ENCODE measurements at places on chromosomes 4 and X.

DNA sequence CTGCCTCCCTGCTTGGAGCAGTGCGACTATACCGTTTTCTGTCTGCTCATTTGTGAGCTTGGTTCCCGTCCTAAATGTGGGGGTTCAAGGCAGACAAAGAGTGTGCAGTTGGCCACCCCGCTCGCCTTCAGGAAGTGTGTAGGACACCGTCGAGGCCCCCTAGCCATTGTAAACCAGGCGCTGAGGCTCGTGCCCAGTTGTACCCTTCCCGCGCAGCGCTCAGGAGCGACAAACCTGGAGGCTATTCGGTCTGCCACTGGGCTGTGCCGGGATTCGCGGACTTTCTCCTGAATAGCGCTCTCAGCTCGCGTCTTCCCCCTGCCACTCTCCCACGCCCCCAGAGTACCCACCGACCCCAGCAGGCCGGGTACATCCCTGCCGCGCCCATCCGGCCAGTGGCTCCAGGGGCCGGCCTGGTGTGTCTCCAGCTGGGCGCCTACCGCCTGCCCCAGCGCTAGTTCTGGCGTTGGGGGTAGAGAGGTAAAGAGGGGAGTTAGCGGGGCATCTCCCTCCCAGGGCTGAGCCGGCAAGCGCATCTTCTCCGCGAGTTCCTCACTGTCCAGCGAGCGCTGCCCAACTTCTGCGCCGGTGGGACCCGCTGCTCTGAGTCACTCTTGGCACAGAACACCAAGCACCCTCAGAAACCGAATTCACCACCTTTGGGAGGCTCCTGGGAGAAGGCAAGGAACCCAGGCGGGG, 880 bp upstream of the LONRF3 start:
- no peak for DNase-seq

GRCh38 chr4:76058302-76058701, 16.2 kb upstream of the ART3 start:
- DNase-seq: no peak

DNA sequence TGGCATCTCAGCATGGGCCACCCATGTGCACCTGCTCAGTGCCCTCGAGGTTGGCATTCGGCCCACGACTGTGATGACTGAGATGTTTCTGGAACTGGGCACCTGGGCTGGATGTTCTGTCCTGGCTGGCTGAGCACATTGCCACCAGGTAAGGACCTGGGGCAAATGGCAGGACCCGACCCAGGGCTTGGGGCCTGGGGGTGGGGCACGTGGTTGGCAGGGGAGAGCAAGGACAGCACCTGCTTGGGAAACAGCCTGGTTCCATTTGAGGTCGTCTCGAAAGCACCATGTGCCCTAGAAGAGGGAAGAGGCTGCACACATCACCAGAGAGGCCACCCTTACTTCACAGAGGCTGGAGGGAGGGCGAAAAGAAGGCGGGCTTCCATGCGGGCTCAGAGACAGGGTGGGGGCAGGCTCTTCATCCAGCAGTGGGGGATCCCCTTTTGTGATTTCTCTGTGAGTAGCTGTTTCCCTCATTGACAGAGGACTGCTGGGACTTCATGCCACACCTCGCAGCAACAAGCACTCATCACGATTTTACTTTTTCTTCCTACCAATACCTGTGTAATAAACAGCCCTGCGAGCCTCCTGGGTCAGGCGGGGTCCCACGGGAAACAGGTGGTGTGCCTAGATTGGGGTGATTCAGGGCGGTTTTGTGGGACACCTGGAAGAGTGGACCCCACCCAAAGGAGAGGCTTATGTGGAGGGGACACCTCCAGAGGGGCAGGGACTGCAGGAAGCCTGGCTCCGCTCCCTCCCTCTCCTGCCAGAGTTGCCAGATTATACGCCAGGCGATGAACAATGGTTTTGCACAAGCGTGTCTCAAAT, 12.0 kb downstream of the TMEM187 start:
- no peak for DNase-seq

GRCh38 chrX:130719413-130719812, 183.6 kb downstream of the ENOX2 start:
- no peak for DNase-seq

- no peak for DNase-seq
These were observed 44.9 kb upstream of the TXK start for GRCh38 chr4:48178931-48179330.

GRCh38 chrX:22357621-22358020, 84.9 kb downstream of the CBLL2 start:
- DNase-seq: no peak

- DNase-seq: no peak
These were observed 121.6 kb upstream of the FAT1 start for GRCh38 chr4:186845137-186845842.

Measured in stimulated activated CD8-positive, alpha-beta memory T cell treated with anti-CD3 and anti-CD28 coated beads, Interleukin-12 subunit alpha, Interleukin-12 subunit beta, amount 100 ng/mL, for 1 hour (primary cell).